Muscle of back (tissue), 13 donors: ENCODE measurements at places on chromosomes 12 and 14. TPM values are rescaled to one million over a fixed set of nuclear protein-coding genes. Genes with fewer than 3 reads are reported as not detected.

The P2RX7 gene
- 2.0 TPM for polyA plus RNA-seq

- no peak for DNase-seq
These were observed 69.5 kb downstream of the TMEM132C start for GRCh38 chr12:128336204-128337070.

DNA sequence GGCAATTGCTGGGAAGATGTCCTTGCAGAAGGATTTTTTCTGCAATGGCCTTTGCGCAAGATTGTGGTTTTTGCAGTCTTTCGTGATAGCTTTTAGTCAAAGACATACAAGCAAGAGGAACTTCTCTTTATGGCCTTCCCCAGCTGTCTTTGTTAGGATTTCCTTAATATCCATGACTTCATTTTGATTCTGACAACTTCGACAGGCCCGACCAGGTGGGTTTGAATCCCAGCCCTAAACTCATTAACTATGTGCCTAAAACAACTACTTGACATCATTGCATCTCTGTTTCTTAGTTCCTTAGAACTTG, 13.3 kb upstream of the VRK1 start:
- no peak for DNase-seq

DNA sequence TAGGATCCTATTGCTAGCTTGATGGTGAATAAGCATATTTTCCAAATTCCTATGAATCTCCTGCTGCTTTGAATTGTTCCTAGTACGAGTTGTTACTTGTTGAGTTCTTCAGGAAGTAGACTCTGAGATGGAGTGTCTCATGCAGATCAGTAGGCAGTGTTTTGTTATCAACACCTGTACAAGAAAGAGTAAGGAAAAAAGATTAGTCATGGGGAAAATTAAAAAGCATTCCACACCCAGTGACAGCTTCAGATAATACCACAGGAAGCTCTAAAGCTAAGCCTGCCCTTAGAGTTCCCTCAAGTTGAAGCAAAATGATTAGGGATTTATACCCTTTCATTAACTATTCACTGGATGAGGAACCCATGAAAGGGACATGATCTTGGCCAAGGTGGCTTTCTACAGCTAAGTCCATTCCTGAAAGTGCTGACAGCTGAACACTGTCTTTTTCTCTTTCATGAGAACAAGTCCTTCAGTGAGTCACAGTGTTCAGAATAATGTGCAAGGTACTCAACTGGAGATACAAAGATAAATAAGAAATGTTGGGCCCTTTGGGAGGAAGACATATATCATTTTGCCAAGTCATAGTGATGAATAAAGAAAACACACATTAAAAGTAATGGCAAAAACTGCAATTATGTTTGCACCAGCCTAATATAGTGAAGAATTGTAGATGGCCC, 49.1 kb downstream of the CCER1 start:
- no peak for DNase-seq

GRCh38 chr12:29499235-29499634, 1.7 kb upstream of the OVCH1 start:
- no peak for DNase-seq

DNA sequence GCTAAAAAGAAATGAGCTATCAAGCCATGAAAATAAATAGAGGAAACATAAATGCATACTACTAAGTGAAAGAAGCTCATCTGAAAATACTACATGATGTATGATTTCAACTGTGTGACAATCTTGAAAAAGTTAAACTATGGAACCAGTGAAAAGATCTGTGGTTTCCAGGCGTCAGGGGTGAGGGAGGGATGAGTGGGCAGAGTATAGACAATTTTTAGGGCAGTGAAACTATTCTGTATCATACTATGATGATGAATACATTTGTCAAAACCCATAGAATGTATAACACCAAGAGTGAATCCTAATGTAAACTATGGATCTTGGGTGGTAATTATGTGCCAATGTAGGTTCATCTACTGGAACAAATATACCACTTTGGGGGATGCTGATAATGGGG, 21.3 kb downstream of the SPX start:
- DNase-seq = no peak
